GM12865 (cell line): ENCODE measurements at places on chromosomes 2 and 18.

DNA sequence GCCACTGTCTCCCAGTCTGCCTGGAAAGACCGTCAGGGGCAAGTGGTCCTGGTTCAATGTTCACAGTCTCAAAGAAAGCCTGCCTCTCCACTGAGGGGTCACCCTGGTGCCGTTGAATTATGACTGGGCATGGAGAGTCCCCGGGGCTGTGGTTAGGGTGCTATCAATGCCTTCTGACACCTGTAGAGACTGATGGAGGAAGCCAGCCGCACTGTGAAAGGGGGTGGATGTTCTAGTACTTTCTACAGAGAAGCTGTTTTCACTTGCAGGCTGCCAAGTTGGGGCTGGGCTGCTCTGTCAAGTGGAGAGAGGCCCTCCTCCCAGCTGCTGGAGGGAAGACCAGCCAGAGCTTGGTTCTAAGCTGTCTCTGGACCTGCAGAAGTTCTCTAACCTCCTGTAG lies 80.5 kb downstream of the BCL2L11 start:
- peak; percentile 89 for DNase-seq

DNA sequence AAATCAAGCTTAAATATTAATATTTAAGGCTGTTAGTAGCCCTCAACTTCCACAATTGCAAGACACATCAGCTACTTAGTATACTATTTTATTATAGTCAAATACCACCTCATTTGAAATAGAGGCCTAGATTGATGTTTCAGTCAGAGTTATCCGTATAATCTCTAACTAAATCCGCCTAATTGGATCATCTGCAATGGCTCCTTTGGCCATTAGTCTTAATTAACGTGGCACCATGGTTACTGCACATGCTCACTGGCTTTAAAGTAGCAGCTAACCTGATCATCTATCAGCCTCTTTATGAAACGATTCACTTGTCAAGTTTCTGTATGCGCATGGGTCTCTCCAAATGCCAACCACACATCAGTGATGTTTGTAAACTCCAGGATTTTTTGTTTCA lies 112.3 kb downstream of the COLEC12 start:
- no peak for DNase-seq

GRCh38 chr2:151087377-151087776 lies 174.3 kb downstream of the RBM43 start:
- DNase-seq: no peak

DNA sequence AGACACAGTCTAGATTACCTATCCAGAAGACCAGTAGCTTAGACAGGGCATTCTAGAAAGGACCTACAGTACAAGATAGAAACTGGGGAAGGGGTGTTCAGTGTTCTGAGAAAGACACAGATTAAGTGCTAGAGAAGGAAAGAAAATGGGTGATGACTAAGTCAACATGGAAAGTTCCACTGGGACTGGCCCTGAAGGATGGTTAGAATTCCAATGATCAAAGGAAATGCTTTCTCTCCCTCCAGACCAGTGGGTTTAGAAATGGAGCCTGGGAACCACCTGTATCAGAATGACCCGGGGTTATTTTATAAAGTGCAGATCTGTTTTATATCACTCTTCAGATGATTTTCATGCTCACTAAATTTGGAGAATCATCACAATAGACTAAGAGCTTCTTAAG lies 5.8 kb upstream of the COLEC12 start:
- no peak for DNase-seq

DNA sequence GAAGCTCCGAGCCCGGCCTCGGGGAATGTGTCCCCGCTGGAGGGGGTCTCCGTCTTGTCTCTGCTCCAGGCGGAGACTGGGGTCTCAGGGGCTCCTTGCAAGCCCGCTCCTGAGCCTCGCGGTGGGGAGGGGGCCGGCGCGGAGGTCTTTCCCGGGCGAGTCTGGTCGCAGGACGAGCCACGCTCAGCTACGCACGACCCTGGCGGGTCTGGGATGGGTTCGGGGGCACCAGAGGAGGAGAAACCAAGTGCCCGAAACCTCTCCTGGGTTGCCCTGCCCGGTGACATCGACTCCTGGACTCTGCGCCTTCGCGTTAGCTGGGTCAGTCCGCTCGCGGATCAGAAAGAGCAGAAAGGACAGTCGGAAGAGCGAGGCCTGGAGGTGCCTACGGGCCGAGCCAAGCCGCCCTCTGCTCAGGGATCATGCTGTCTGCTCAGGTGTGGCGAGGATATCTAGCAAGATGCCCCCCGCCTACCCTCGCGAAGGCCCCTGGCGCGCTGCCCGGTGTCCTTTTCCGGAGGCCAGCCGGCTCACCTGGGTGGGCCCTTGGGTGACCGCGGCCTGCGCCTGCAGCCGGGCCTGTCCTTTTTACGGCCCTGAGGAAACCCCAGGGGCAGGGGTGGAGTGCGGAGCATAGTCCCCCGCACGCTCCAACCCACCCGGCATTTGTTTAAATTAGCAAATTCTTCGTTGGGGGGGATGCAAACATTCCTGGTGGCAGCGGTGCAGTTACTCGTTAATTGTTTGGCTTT lies 58.7 kb downstream of the SNORC start:
- DNase-seq: no peak
